ENCODE measurements at places on chromosomes 11 and 22. TPM values are rescaled to one million over a fixed set of nuclear protein-coding genes. Genes with fewer than 3 reads are reported as not detected.
A peak's percentile ranks its signal among the peaks of the same experiment; 100 is the strongest.

- DNase-seq = no peak
Measured at GRCh38 chr11:48034926-48035871, 54.8 kb downstream of the PTPRJ start.

GRCh38 chr22:38110008-38110862, at the start of gene BAIAP2L2:
BAIAP2L2 (minus strand) TSS chr22:38110684; CDS start chr22:38110525, 159 bp downstream.
- DNase-seq = no peak

GRCh38 chr11:28939381-28939780, 831.2 kb downstream of the METTL15 start:
- no peak for DNase-seq

DNA sequence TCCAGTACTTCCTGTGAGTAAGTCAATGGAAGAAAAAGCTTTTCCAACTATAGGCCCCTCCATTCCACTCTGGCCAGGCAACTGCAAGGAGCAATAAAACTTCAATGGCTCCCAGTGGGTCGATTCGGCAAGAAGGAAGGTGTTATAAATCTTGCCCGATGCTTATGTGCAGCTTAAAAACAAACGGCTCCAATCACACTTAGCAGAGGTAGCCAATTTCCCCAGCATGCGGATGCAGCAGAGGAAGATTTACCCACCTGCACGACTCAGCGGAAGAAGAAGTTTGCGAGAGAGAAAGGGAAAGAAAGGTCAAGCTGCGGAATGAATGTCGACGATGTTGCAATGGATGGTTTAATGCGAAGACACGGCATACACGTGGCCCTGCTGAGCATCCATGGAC, 141.5 kb downstream of the OPCML start:
- DNase-seq = no peak

- peak; percentile 17 for DNase-seq
Measured at GRCh38 chr11:123195188-123196059, at the start of gene CLMP. CLMP (minus strand) TSS chr11:123195248; CDS start chr11:123194940, 308 bp downstream.

DNA sequence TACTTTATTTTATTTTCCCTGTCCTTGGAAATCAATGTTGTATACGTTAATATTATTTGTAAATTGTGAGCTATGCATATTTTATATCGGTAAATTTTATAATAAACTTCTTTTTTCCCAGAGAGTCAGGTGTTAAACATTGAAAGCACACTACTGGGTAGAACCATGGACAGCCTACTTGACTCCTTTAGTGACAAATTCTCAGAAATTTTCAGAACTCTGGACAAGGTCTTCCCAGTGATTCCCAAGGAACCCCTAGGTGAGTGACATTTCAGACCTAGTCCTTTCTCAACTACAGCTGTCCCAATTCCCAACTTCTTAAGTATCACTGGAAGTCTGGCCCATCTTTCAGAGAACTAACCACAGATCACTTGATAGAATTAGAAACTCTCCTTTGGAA, 107.2 kb downstream of the RCN1 start:
- no peak for DNase-seq

DNA sequence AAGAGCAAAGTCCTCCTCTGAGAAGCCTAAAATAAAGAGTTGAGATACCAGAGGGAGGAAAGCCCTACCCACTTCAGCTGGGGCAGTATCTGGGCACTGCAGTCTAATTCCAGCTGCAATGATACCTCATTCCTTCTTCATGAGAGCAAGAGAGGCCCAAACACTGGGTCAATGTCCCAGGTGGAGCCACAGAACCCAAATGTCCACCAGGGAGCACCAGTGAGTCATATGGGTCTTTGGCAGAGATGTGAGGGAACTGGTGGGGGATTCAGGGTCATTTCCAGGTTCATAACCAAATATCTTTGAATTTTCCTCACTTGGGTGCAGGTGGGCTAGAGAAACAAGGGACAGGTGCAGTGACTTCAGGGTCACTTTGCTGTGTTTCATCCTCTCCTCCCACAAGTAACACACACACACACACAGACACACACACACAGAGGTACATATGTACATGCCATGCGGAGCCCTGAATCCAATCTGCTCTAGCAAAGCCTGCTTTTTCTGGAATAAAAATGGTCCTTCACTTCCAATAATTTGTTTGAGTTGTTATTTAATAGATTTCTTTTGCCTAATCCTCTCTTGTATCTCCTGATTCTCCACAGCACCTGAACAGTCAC, 585.4 kb downstream of the SOX6 start:
- DNase-seq = peak; percentile 22

Gene FGF3
- not detected for total RNA-seq

Gene POU2AF2
- not detected for total RNA-seq

DNA sequence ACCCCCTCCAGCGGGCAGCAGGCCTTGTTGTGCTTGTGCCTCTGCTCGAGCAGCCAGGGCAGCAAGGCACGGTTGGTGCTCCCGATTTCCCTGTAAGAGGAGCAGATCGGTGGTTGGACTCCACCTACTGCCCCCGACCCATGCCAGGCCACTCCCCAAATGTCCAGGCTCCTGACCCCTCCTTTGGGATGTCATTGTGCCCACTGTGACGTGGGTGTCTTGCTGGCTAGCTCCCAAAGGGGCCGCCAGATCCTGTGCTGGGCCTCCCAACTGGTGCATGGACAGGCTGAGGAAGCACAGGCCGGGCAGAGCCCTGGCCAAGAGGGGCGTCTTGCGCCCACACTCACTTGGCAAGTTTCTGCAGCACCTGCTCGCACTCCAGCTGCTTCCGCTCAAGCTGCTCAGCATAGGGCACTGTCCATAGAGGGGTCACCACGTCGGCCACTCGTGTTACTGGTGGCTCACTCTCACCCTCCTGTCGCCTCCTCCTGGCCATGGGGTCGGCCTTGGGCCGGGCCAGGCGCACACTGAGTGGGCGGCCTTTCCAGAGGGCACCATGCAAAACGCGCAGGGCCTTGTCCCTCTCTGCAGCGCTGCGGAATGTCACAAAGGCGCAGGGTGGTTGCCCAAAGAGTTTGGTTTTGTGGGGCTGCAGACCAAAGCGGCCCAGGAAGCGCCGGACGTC, at the start of gene RANBP1:
TSS of gene RANBP1 (plus strand) at position 414 of the 685 bp plus-strand sequence. CDS start at position 495, 81 bp downstream.
- no peak for DNase-seq

- DNase-seq = no peak
Measured at GRCh38 chr11:44389963-44390605, 80.1 kb upstream of the ALX4 start.

DNA sequence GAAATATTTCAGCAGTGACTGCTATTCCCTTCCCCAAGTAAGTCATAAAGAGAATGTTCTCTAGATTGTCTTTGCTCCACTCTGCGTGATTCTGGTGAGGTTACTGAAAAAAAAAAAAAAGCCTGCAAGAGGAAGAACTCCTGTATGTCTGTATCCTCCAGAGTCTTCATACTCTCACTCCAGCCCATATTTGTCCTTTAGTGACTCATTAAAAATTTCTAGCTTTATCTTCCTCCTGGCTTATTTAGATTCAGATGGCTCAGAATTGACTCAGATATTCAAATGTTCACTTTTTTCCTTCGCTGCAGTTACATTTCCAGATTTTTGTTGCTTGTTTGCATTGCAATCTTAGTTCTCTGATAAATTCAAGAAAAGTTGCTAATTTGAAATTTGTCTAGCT, 76.3 kb upstream of the CNTN5 start:
- no peak for DNase-seq

DNA sequence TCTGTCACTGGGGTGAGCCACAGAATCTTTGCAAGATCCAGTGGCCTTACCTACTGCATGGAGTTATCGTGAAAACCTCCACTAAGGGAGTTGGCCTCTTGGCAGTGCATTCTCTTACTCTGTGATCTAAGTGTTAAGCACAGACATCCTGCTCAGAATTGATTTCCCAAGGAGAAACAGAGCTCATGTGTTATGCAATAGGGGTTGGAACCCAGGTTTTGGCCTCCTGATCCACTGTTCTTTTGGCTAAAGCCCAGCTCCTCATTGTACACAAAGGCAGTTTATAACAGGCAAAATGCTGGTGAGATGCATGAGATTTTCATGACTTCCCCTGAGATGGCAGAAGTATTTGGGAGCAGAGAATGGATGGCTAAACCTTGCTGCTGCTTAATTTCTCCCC, 11.8 kb downstream of the DTX4 start:
- no peak for DNase-seq

- no peak for DNase-seq
Measured at GRCh38 chr22:40480996-40481395, 110.6 kb downstream of the SGSM3 start.

Gene APOA5
- total RNA-seq = not detected

GRCh38 chr11:88484873-88485621, 147.5 kb upstream of the CTSC start:
- peak; percentile 45 for DNase-seq

GRCh38 chr11:69123593-69124545, 31.9 kb upstream of the SMIM38 start:
- DNase-seq = no peak

DNA sequence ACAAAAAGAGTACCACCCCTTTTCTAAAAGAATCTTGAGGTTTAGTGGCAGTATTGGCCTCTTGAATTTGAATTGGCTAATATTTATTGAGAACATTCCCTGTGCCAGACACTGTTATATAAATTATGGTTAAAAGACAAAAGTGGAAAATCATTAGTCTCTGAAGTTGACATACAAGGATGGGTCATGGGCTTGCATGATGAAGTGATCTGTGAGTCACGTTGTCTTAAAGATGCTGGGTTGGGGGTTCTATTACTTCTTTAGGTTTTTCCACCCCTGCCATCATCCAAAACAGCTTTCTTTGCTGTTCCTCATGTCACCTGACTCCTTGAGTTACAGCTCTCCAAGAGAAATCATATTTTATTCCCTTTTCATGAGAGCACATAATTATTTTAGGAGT, 85.0 kb downstream of the CD44 start:
- DNase-seq = no peak

Gene KCNJ1
- not detected for total RNA-seq

- no peak for DNase-seq
Measured at GRCh38 chr11:103114836-103115235, 5.6 kb downstream of the DYNC2H1 start.

Gene ART1
- not detected for total RNA-seq

- no peak for DNase-seq
Measured at GRCh38 chr22:21760640-21761039, 25.0 kb upstream of the YPEL1 start.
